Omental fat pad (tissue), 4 donors: ENCODE measurements at places on chromosomes 2 and 18. TPM values are rescaled to one million over a fixed set of nuclear protein-coding genes. Genes with fewer than 3 reads are reported as not detected.

DNA sequence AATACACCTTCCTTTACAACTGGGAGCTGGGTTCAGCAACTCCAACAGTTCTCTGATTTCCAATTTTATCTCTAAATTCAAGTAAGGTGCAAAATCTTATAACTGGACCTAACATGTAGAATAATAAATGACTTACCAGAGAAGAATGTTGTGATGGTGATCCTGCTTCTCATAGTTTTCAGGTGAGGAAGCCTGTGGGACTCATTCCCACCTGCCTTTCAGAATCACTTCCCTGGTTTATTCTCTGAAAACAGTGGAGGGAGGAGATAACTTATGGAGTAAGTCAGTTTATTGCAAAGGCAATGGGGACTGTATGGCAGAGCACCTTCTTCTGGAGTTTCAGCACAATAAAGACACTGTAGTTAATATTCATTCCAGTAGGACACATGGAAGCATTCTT, 1188.2 kb upstream of the FAM98A start:
- DNase-seq, result no peak

MAB21L4 gene
- total RNA-seq, result not detected

GRCh38 chr18:21141668-21142422, 30.2 kb upstream of the ROCK1 start:
- DNase-seq, result no peak

DNA sequence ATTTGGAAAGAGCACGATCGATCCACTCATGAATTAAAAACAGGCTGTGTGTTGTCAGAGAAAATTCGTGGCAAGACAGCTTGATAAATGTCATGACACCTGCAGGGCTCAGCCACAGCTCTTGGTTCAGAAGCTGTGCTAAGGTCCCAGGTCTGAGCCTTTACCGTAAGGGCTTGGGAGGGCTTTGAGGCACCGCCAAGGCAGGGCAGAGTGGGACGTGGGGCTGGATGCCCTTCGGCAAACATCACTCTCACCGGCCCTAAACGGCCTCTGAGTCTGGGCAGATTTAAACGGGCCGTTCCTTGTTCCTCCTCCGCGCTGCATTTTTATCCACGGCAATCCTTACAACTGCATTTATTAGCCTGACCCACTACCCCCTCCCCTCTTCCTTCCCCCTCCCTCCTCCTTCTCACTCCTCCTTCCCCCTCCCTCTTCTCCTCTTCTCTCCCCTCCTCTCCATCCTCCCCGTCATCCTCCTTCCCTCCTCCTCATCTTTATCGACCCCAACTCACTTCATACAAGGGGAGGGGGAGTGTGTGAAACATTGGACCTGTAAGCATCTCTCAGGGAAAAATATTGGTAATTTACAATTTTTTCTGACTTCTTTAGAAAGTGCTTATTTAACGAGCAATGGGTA, 33.9 kb downstream of the MBP start:
- DNase-seq, result no peak

IL1RN gene
- 4.8 TPM for total RNA-seq

DNA sequence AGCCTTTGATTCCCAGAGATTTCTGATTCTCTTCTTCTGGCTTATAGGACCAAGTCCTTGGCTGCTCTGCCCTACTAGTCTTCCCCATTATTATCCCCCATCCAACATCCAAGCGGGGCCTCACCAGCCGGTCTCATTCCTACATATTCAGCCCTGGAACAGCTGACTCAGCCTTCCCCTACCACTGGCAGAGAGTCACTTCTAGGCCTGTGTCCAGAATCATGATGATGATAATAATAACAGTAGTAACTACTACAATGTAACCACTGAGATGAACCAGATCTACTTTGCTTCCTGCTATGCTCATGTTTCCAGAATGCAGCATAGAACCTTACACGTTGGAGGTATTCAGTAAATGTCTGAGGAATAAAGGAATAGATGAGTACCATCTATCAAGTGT, 295.2 kb downstream of the SRBD1 start:
- DNase-seq, result no peak
